ENCODE measurements at places on chromosomes 7 and 10.
A peak's percentile ranks its signal among the peaks of the same experiment; 100 is the strongest.

DNA sequence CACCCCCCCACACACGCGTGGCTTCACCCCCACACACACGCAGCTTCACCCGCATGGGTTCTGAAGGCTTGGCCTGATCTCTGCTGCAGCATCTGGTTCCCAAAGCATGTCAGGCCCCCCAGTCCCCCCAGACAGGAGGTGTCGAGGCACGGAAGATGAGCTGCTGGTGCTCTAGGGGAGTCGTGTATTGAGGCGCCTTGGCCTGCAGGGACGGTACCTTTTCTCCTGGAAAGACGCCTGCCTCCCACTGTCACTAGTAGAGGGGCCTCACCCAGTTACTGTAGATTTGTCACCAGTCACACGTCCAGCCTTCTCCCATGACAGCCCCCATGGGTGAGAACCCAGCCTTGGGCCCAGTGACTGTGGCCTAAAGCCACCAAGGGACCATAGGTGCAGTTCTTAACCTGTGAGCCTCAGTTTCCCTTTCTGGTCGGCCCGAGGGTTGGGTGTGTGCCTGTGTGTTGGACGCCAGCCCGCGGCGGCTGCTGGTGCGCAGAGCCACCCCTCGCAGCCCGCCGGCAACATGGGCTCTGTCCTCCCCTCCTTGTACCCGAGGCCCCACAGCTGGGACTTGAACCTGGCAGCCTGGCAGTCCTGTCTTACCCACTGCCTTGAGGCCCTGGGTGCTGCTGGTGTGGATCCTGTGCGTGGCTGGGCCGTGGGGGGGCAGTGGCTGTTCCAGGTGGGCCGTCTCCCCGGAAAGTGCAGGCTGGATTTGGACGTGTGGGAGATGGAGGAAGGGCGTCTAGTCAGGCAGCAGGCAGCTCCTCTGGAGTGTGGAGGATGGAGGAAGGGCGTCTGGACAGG is 81.7 kb downstream of the NKX6-2 start:
- DNase-seq: peak; percentile 14

DNA sequence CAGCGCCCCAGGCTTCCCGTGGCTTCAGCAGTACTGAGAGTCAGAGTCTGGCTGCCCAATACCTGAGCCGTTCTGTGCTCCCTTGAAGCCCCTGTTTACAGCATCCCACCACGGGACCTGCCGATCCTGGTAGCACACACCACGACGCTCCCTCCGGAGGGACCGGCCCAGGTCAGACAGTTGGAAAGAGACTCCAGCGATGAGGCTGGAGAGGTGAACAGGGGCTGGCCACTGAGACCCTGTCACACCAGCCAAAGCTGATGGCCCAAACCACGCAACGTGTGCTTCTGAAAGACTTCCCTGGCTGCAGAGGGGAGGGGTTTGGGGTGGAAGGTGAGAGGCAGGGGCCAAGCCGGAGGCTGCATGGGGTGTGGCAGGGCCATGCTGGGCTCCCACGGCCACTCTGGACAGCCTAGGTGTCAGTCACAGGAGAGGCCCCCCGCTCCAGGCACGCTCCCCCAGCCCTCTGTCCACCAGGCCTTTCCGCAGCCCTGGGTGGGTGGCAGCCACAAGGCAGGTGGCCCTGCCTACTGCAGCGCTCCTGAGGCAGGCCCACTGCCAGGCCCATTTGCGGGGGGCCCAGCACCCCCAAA is 140.2 kb upstream of the CHST15 start:
- no peak for DNase-seq

DNA sequence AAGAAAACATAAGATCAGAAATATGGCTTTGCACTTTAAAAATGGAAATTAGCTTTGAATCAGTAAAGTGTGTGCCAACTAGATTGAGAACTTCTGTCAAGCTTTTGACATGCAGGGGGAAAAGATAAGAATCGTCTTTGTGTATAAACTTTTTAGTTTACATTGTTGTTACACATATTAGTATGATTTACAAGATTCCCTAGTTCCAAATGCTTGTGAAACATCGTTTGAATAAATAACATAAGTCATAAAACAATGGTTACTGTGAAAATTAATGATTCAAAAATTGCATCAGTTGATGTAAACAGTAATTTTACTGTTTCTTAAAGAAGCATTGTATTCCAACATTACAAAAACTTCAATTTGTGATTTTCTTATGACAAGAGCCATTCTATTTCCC is 207.6 kb upstream of the MTPN start:
- DNase-seq: no peak

- no peak for DNase-seq
Measured at GRCh38 chr7:36825501-36825900, 101.2 kb upstream of the AOAH start.

- DNase-seq: no peak
Measured at GRCh38 chr7:129777195-129777844, 165.8 kb downstream of the NRF1 start.

DNA sequence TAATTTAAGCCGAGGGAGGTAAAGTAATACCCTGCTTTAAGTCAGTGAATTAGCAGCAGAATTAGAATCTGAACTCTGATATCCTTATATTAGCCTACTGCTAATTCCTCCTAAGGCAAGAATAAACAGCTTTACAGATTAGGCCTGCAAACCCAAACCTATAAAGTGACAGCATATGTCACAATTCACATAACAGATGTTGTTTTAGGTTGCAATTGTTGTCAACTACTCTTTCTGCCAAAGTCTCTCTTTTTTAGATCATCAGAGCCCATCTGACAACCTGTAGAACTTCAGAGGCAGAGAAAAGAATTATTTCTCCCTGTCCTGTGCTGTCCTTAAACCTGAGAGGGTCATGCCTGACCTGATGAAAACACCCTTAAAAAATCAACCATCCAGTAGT is 167.2 kb downstream of the PRKG1 start:
- DNase-seq: no peak

DNA sequence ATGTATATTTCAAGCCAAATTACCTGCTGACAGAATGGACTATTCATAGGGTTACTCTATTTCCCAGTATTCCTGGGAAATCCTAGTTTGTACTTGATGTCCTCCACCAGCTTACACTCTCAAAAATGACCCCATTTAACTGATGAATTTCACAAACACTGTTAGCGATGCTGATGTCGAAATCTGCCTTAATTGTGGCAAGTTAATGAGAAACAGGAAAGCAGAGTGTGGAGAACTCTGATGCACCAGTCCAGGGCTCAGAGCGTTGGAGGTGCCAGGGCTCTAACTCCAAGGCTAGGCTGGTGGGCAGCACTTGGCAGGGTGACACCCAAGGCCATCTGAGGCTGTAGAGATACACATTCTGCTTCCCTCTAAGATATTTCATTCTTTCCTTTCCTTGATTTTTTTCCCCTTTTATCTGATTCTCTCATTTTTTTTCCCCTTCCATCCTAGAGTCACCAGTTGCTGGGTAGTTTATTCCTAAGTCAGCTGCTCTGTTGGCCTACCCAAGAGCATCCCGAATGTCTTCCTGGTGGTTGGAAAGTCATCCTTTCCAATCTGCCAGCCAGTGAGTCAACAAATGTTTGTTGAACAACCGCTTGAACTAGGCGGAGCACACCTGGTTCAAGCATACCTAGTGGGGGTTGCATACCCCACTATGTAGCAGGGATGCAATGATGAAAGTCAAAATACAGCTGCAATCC is 525.0 kb upstream of the NRP1 start:
- DNase-seq: no peak

- DNase-seq: no peak
Measured at GRCh38 chr10:97017474-97017903, 168.3 kb downstream of the SLIT1 start.

- DNase-seq: no peak
Measured at GRCh38 chr10:72783410-72783833, 91.5 kb downstream of the MCU start.

DNA sequence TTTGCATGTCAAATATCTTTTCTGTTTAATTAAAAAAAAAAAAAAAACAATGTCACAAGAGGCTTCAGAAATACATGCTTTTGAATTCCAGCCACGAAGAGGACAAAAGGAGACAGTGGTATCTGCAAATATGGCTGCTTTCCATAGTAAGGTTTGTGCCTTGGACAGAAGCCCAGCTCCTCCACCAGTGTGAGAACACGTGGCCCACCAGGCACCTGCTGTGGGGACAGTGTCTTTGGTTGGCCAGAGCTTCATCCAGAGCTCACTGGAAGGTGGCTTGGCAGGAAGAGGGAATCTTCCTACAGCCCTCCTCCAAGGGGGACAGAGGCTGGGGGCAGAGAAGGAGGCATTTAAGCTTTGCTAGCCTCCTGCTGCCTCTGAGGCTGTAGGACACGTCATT is 144.6 kb downstream of the GLCCI1 start:
- DNase-seq: no peak

DNA sequence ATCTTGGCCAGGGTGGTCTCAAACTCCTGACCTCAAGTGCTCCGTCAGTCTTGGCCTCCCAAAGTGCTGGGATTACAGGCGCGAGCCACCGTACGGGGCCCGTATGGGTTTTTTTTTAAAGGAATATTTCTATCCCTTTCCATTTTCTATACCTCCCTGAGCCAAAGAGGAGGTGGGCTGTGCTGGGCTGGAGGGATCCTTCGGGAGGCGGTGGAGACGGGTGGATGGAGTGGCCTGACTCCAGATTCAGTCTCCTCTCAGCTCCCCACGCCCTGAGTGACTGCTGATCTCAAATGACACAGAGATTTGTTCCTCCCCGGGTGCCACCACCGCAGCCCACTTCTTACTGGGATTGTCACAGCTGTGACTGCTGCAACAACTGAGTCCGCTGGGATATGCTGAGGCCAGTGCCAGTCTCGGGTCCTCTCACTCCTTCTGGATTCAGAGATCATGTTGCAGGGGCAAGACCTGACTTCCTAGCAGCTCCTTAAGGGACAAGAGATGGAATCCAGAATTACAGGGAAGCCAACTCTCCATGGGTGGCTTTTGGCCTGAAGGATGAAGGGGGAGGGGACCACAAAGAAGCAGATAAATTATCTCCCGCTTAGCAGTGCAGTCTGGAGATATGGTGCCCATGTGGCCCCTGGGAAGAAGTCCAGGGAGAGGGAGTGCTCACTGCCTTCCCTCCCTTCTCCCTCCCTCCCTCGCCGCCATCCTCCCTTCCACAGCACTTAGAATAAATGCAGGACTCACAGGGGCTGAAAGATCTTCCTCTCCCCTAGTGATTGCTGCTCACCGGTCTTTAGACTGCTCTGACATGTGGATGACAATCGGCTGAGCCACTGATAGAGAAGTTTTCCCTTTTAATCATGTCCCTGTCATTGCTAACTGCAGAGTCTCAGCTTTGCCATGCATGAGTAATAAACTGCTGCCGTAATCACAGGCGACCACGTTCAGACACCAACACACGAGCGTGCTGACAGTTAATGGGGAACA is 14.3 kb downstream of the GALNT17 start:
- peak; percentile 22 for DNase-seq

DNA sequence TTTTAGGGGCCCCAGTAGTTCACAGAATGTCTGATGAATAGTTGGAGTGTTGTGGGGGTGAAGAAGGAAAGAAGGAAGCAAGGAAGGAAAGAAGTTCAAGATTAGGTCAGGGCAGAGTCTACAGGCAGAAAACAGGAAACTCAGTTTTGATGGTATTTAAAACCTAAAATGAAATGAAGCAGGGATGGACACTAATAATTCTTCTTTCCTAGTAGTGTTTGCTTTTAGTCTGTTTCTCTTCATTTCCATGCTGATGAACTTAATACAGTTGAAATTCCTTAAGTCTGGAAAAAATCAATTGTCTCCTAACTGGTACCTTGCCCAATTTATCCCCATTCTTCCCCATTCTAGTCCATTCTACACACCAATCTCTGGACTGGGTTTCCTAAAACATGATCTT is 59.0 kb upstream of the GSAP start:
- no peak for DNase-seq

DNA sequence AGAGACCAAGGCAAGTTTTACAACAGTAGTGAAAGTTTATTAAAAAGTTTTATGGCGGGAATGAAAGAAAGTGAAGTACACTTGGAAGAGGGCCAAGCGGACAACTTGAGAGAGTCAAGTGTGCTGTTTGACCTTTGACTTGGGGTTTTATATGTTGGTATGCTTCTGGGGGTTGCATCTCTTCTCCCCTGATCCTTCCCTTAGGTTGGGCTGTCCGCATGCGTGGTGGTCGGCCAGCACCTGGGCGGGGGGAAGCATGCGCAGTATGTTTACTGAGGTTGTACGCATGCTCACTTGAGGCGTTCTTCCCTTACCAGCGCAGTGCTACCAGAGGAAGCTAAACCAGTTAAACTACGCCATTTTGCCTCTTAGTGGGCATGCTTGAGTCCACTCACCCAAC is 31.9 kb downstream of the NUP42 start:
- no peak for DNase-seq

DNA sequence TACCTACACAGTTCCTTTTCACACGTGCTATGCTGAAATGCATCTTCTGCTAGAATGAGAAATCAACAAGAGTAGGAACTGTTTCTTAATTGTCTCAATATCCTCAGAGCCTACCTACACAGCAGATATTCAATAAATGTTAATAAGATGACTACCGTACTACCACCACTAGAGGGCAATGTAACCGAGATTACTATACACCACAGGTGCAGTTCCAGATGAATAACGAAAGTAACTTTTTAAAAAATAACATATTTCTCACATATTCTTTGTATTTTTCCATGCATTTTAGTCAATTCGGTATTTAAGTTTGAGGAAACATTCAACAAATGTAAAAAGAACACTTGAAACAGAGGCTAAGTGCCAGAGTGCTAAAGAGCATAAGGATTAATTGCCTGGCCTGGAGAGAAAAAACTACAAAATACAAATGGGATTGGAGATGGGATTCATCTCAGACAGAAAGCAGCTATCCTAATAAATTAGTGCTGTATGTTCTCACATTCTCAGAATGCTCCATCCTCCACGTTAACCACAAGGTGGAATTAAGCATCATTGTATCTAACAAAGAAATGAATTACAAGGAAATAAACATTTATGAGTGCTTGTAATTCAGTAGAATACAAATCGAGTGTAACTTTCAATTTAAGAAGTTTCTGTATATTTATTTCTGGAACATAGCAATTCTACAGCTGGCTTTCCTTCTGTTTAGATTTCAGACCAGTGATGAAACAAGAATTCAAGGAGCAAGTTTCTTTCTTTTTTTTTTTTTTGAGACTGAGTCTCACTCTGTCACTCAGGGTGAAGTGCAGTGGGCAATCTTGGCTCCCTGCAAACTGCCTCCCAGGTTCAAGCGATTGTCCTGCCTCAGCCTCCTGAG is 20.3 kb upstream of the HECTD2 start:
- no peak for DNase-seq

DNA sequence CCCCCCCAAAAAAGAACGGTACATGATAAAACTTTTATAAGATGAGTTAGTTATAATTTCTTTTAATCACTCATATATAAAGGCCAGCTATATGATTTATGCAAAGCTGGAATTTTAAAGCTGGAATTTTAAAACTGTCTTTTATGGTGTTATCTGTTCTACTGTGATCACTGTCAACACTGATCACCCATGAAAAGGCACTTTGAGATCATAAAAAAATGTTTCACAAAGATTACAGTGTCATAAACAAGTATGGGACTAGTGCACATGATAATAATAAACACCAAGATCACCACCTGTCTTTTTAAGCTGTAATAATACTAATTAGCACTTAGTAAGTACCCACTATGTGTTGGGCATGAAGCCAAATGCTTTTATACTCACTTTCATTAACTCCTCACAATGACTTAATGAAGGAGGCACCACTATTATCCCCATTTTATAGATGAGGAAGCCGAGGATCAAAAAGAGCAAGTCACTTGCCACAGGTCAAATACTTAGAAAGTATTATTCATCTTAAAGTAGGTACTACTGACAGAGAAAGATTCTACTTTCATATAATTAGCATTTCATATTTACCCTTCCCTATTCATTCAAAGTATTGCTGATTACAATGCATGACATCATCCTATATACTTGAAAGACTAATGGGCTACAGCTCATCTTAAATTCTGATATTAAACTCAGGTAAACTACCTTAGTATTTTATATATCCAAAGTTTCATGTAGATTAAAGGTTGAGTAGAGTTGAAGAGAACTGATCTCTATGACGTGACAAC is 8.3 kb upstream of the RHOBTB1 start:
- DNase-seq: no peak
